ENCODE measurements at places on chromosomes 4 and X.

- DNase-seq = no peak
These were observed 143.6 kb downstream of the APBB2 start for GRCh38 chr4:41070516-41071281.

DNA sequence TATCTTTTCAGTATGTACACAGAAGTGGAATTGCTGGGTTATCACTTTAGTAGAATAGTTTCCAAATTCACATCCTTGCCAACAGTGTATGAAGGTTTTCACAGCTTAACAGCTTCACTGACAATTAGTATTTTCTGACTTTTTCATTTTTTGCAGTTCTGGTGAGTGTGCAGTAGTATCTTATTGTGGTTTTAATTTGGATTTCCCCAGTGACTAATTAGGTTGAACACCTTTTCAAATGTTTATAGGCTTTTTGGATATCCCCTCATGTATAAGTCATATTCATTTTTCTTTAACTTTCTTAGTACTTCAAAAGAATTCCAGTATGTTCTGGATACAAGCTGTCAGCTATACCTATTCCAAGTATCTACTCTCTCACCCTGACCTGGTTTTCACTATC is 37.1 kb downstream of the BRCC3 start:
- no peak for DNase-seq

DNA sequence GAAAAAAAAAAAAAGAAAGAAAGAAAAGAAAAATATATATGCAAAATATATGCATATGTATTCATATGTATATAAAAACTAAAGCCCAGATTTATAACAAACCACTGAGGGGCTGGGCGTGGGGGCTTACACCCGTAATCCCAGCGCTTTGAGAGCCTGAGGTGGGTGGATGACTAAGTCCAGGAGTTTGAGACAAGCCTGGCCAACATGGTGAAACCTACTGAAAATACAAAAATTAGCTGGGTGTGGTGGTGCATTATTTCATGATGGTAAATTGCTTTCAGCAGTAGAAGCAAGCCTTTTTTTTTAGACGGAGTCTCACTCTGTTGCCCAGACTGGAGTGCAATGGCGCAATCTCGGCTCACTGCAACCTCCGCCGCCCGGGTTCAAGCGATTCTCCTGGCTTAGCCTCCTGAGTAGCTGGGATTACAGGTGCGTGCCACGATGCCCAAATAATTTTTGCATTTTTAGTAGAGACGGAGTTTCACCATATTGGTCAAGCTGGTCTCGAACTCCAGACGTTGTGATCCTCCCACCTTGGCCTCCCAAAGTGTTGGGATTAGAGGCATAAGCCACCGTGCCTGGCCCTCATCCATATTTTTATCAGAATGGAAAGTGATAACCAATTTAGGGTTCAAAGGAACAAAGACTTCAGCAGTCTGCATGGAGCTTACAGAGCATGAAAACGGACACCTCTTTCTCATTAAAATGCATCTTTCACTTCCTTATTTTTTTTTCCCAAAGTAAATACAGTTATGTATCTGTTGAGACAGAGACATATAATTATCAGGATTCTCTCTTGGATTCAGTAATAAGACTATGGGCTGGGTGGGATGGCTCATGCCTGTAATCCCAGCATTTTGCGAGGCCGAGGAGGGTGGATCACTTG is 27.7 kb upstream of the MOB1B start:
- DNase-seq = no peak

DNA sequence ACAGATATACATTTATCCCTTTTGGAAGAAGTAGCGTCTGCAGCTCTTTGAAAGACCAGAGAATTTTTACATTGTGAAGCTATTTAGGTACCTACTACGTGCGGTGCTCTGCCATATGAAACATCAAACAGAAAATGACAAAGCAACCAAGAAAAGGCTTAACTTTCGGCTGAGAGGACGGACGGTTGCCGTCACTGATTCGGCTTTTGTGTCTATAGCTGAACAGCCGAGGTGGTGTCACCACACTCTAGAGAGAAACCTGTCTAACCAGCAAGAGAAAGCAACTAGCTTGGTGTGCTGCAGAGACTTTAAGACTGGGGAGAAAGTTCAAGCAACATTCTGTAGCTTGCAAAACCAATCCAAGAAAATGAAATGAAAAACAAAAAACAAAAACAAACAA is 145.5 kb downstream of the SHOX start:
- DNase-seq = no peak

DNA sequence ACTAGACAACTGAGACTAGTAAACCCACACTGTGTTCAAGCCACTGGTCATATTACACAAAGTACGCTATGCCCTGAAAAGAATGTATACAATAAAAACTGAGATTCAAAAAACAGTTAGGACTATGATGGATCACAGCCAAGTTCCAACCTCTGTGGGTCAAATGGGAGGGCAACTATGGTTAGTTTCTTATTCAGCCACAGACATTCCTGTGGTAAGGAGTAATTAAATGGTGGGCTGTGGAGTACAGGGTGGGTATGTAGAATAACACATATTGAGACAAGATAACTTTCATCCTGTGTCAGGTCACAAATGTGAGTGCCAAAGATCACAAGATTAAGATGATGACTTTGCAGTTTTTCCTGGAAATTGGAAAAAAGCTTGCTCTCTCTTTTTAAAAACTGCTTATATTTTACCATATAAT is 167.2 kb downstream of the NPNT start:
- no peak for DNase-seq

DNA sequence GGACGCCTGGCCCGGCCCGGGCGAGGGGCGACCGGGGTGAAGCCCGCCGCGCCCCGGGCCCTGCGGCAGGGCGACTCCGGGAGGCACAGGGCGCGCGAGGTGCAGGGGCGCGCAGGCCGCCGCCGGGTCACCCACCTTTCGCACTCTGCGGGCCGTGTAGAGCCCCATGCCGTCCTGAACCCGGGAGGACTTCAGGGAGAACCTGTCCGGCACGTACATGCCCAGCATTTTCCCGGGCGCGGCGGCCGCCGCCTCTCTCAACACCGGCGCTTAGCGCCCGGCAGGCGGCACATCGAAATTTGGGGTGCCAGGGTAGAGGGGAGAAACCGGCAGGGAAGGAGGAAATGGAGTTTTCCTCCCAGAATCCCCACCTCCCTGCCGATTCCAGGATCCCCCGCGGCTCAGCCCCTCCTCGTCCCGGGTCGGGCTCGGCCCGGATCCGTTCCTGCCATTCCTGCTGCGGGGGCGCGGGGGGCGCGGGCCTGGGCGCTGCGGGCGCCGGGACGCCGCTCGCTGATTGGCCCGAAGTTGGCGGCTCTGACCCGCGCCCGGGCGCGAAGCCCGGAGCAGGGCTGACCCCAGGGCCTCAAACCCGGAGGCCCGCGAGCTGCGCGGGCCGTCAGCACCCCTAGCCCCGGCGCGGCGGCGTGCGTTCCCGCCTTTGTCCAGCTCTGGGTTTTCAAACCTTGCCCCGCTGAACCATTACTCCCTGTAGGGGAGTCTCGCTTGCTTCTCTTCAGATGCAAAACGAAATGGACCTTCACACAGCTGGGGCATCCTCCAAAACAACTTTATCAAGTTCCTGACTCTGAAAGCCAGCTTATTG is at the start of gene PRDM5:
PRDM5 (minus strand) TSS at position 346 of the 826 bp plus-strand sequence; CDS start at position 228, 118 bp downstream.
- peak; percentile 27 for DNase-seq

- no peak for DNase-seq
These were observed 20.1 kb upstream of the SMIM14 start for GRCh38 chr4:39658756-39659155.

DNA sequence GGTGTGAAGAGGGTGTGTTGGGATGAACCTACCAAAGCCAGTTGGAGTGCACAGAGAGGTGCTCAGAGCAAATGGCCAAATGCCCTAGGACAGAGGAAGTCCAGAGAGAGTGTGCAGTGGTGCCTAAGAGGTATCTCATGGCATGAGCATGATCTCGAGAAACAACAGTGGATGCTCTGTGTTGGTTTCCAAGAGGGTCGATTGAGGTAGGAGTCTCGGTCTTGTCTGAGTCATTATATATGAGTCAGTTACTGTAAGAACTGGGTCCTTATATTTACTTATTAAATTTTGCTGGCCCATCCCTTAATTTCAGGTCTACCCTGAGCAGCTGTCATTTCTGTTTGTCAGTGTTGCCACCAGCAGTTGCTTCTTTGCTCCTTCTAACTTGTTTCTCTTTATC is 86.6 kb upstream of the TMEM150C start:
- no peak for DNase-seq

GRCh38 chrX:39896951-39897740 is 200.6 kb downstream of the BCOR start:
- no peak for DNase-seq

- peak; percentile 9 for DNase-seq
These were observed 115.1 kb downstream of the PPP3CA start for GRCh38 chr4:101232074-101232776.

GRCh38 chr4:105822061-105822460 is 73.2 kb upstream of the NPNT start:
- no peak for DNase-seq

DNA sequence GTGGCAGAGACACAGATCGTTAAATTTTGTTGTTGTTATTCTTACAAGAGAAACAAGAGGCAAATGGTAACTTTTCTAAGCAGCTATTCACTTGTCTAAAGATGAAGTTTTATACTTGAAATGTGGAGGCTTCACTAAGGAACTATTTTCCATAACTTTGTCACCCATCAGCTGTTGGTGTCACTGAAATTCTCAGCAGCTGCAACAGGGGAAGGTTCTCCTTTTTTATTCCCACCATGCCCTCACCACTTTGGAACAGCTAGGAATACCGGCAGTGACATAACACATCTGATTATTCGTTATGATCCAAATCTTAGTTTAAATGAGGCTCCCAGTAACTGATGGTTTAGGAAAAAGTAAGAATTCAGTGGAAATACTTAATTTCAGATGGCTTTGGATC is 147.0 kb upstream of the LEF1 start:
- no peak for DNase-seq

GRCh38 chr4:68372588-68372987 is 22.7 kb upstream of the YTHDC1 start:
- DNase-seq = no peak

Measured in activated T-cell treated with anti-CD3 and anti-CD28 coated beads for 48 hours (primary cell).